Frontal cortex (tissue), 4 donors: ENCODE measurements at places on chromosomes 11 and 22. TPM values are rescaled to one million over a fixed set of nuclear protein-coding genes. Genes with fewer than 3 reads are reported as not detected.

The SLC22A25 gene
- not detected for total RNA-seq

The BAIAP2L2 gene
- under 0.01 TPM for total RNA-seq

The OR51B5 gene
- total RNA-seq = 0.82 TPM

- DNase-seq = no peak
Measured at GRCh38 chr11:11390068-11390771, 37.2 kb upstream of the CSNK2A3 start.

DNA sequence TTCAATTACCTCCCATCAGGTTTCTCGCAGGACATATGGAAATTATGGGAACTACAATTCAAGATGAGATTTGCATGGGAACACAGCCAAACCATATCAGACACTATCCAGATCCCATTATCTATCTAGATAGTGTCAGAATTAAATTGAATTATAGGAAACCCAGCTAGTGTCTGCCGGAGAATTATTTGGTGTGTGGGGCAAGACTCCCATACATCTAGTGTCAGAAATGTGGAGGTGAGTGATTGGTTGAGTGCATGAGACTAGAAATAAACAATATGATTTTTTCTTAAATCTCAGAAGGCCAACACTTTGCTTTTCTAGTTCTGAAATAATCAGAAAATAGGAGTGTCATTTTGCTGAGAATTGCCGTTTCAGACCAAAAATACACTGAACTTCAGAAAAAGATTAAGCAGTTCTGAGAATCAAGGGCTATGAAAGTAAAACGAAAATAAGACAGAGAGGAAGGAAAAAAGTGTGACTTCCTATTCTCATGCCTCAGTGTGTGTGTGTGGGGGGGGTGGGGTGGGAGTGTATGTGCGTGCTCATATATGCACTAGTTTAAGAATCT lies 21.3 kb downstream of the CASP12 start:
- DNase-seq = no peak

GRCh38 chr11:131693756-131694155 lies 323.3 kb downstream of the NTM start:
- DNase-seq = no peak

GRCh38 chr22:45776313-45776585 lies 104.6 kb downstream of the ATXN10 start:
- DNase-seq = no peak

- DNase-seq = no peak
Measured at GRCh38 chr11:33454264-33454663, 197.1 kb downstream of the HIPK3 start.

- DNase-seq = no peak
Measured at GRCh38 chr11:83957038-83957900, 671.1 kb upstream of the CCDC90B start.

DNA sequence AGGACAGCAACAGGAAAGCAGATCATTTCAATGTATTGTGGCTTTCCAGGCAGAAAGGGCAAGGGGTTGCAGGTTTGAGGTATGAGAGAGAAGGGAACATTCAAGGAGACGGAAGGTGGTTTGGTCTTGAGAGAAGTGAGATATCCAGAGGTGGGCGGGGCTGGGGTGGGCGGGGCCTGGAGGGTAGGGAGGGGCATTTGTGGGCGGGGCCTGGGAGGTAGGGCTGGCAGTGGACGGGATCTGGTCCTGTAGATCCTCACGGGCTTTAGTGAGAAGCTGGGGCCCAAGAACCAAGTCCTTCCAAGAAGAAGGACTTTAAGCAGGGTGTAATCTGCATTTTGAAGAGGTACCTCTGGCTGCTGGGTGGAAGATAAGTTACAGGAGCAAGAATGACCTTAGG lies 199.2 kb downstream of the MN1 start:
- DNase-seq = no peak
